ENCODE measurements at places on chromosomes 7 and 10.
A peak's percentile ranks its signal among the peaks of the same experiment; 100 is the strongest.

DNA sequence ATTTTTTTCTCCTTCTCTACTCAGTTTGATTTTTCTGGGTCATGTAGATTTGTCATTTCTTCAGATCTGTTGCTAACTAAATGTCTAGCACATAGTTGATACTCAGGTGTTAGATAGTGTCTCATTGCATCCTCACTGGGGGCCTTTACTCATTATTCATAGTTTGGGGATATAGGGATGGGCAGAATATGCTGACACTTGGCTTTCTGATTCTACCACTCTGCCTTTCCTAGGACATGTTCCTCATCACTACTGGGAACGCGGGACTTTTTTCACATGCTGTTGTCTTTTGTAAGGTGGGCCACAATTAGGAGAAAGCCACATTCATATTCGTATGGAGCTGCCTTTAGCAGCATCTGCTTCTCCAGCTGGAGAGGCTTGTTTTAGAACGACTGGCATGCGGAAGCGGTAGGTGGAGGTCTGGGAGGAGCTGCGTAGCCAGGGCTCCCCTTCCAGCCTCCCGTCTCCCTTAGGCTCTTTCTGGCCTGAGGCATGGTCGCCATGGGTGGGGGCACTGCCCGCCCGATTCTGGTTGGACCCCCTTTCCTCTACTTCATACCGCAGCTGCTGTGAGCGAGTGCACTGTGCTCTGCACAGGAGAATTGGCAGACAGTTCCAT, 78.8 kb downstream of the SND1 start:
- DNase-seq, result no peak

DNA sequence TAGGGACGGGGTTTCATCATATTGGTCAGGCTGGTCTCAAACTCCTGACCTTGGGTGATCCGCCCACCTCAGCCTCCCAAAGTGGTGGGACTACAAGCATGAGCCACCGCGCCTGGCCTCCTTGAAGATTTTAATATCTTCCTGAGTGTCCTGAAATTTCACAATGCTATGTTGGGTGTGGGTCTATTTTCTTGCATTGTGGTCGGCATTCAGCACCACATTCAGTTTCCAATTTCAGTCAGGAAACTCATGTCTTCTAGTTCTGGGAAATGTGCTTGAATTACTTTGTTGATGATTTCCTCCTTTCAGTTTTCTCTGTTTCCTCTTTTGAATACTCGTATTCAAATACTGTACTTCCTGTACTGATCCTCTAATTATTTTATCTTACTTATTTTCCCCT, 49.3 kb upstream of the IL6 start:
- no peak for DNase-seq

DNA sequence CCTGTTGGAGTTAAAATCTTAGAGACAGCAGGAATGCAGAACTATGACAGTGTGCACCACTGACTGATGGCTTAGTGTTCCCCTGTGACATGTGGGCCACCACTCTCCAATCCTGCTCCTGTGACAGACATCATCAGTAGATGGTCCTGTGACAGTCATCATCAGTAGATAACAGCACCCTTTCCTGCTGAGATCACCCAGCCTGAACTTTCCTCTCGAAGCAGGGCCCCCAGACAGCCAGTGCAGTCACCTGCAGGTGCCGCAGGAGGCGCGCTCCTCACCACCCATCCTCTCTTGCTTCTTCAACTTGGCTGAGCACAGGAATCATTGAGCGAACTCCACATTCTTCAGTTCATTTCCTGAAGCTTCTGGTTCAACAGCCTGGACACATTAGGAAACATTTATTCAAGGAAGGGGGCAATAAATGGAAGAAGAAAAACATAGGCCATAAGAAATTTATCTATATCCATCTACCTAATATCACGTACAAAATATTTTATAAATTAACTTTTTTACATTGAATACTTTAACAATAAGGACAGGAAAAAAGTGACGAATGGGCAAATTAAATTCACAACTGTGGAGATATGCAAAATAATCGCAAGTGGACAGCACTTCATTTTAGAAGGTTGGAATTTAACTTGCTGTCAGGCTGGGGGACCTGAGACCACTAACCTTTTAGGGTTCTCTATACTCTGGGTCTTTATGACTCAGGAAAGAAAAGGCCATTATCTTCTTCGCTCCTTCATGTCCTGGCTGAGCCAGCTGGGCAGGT, 32.0 kb upstream of the MKI67 start:
- DNase-seq, result no peak

DNA sequence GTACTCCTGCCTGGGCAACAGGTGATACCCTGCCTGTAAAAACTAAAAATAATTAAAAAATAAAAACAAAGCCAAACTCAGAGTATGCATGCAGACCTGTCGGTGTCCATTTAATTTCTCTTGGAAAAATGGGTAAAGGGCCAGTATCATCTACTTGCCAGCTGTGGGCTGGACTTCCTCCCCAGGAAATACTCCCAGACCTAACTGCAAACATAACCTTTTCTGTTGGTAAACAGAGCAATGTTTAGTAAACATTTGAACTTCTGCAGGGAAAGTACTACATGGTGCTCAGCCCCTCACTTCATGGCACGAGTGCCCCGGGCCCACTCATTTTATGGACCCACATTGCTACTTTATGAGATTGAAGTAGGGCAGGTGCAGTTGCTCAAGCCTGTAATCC, 10.2 kb upstream of the TMEM248 start:
- no peak for DNase-seq

DNA sequence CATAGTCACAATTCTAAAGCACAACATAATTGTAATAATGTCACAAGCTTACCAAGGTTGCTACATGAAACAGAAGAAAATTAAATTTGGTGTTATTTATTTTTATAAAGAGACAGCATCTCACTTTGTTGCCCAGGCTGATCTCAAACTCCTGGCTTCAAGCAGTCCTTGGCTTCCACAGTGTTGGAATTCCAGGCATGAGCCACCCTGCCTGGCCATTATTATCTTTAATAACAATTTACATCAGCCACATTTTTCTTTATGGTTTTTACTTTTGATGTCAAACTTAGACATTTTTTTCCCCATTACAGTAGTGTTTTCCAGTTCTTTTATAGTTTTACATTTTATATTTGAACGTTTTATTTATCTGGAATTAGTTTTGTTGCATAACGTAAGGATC, 46.7 kb downstream of the BMPR1A start:
- DNase-seq, result no peak

DNA sequence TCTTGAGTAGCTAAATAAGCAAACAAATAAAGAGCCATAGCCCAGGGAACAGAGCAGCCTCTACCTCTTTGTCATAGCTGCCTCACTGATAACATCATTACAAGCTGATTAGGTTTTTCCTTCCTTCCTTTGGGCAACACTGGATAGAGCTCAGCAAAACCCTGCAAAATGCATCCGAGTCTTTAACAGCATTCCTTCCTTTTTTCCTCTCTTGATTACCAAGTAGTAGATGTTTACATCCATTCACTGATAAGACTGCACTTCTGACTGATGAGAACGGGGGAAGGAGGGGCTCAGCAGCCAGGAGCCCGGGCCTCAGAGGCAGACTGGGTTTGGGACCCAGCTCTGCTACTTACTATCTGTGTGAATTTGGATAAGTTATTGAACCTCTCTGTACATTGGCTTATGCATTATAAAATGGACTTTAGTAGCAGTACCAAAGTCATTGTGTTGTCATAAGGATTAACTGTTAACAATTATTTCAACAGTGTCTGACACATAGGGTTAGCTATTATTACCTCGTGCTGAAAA, 214.2 kb downstream of the ANK3 start:
- no peak for DNase-seq

- no peak for DNase-seq
Observed at GRCh38 chr10:80344912-80345311, 11.6 kb downstream of the DYDC1 start.

DNA sequence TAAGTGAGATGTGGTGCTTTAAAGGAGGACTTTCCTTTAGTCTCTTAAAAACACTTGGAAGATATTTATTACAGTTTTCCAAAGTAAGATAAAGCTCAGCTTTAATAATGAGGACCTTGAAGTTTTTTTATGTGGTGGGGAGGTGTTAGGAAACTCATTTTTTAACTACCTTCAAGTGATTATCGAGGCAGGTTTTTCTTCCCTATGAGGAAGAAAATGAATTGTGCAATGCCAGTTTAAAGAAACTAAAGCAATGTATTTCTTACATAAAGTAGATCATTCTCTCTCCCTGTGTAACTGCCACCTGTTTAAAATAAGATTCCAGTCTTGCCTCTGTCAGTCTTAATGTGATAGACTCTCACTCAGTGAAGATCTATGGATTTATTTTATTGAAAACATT, 27.9 kb downstream of the ZEB1 start:
- no peak for DNase-seq

- DNase-seq, result no peak
Observed at GRCh38 chr7:141436575-141437075, 114.6 kb upstream of the AGK start.

DNA sequence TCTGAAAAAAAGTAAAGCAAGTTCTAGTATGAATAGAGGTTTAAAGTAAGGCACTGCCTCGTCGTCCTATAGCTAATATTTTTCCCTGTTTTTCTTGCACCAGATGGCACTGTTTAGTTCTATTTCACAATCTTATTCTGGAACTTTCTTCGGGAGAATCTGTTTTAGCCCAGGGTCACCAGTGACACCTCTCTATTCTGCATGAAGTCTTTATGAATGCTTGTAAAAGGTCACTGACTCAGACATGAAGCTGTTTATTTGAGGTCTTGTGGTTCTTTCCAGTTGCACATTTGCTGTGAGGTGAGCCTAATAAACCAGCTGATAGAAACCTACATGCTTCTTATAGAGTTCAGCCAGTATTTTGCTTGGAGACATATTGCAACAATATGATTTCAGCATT, 444.3 kb downstream of the AUTS2 start:
- DNase-seq, result no peak

DNA sequence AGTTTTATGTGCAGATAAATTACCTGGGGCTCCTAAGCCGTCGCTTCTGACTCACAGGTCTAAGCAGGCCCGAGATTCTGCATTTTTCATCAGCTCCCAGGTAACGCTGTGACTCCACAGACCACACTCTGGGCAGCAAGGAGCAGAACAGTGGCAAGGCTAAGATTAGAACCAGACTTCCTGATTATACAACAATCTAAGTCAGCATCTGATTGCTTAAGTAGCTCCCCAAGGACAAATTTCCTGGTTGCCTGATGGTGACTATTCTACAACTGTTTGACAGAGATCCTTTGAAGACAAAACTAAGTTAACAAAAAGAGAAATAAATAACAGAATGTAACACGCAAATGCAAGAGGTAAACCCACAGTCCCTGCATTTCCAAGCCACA, 69.0 kb downstream of the CREB3L2 start:
- no peak for DNase-seq

DNA sequence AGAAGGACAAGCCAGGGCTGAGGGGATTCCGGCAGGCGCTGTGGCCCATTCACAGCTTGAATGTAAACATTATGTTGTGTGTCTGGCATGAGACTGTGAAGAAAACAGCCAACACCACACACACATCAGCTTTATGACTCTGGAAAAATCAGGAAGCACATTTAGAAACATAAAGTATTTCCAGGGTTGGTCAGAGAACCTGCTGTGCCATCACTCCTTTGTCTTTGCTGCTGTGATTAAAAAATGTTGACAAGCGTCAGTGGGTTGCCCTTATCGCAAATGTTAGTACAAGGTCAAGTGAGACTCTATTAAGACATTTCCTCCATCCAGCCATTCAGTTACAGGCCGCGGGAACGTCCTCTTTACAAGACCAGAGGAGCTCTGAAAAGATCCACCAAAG, 95.4 kb downstream of the TAX1BP1 start:
- no peak for DNase-seq

GRCh38 chr7:101553771-101554445, 75.2 kb downstream of the MYL10 start:
- DNase-seq, result peak; percentile 6

DNA sequence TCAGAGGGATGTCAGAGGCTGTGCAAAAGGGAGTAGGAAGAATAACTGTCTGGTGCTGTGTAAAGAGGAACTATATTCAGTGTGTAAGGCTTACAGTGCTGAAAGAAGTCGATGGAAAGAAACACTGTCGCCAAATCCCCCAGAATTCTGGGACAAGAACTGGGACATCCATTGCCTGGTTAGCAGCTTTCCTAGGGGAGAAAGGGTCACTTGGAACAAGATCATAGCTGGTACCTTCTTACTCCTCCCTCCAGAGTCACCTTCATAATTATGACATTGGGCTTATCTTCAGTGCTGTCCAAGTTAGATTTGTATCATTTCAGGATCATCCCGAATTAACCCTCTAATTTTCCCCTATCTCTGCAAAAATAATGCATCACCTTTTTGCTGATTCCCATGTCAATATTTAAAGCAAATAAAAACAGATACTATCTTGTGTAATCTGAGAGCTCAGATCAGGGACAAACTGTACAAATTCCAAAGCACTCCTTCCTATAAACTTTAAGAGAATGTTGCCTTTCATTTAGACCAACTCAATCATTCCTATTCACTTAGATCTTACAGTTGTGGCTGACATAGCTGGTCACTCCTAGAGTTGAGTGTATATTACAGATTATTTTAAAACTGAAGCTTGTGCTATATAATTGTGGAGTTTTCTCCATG, 96.5 kb downstream of the DNAH11 start:
- DNase-seq, result no peak

GRCh38 chr10:75229971-75230370, 5.8 kb downstream of the COMTD1 start:
- DNase-seq, result no peak

DNA sequence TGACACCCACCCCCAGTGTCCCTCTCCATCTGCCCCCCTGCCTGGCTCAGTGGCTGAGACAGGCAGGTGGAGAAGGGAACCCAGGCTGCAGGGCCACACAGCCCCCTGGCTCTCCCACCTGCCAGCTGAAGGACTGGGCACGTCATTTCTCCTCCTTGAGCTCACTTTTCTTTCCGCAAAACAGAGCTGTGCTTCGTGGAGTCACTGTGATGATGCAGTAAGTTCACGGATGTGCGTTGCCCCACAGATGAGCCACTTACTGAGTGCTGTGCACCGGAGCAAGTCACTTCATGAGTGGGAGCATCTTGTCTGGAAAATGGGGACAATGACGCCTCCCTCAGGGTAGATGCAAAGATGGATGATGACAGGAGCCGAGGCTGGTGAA, 2.7 kb downstream of the OPN4 start:
- DNase-seq, result no peak

- no peak for DNase-seq
Observed at GRCh38 chr7:20284003-20284770, 46.5 kb upstream of the ITGB8 start.

DNA sequence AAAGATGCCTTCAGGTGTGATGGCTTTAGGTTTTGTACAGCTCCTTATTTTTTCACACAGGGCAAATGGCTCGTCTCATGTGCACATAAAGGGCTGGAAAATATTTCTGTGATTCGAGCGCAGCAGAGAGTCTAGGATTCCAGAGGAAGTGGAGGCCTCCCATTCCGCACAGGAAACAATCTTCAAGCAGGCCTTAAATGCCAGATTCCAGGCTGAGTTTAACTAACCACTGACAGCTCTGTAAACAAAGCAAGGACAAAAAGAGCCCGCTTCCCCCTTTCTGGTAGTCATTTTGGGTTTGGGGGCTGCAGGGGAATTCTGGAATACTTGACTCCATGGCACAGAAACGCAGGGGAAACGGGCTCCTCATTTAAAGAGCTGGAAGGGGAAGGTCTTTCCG, 87.2 kb downstream of the CALD1 start:
- no peak for DNase-seq

GRCh38 chr7:87567052-87567451, 33.6 kb downstream of the ABCB1 start:
- DNase-seq, result no peak

GRCh38 chr10:43403911-43404703, 4.9 kb downstream of the HNRNPF start:
- DNase-seq, result no peak

- DNase-seq, result no peak
Observed at GRCh38 chr7:132446260-132446659, 130.0 kb downstream of the PLXNA4 start.

- DNase-seq, result no peak
Observed at GRCh38 chr10:5633166-5633749, 33.1 kb downstream of the ASB13 start.
